Activated CD8-positive, alpha-beta memory T cell treated with anti-CD3 and anti-CD28 coated beads, Interleukin-2, amount 50 U/mL, for 48 hours (primary cell): ENCODE measurements at places on chromosomes 16 and 17.

GRCh38 chr17:72338847-72339790 lies 218.3 kb downstream of the SOX9 start:
- no peak for DNase-seq

- no peak for DNase-seq
These were observed 42.2 kb downstream of the CCDC57 start for GRCh38 chr17:82170412-82170961.

DNA sequence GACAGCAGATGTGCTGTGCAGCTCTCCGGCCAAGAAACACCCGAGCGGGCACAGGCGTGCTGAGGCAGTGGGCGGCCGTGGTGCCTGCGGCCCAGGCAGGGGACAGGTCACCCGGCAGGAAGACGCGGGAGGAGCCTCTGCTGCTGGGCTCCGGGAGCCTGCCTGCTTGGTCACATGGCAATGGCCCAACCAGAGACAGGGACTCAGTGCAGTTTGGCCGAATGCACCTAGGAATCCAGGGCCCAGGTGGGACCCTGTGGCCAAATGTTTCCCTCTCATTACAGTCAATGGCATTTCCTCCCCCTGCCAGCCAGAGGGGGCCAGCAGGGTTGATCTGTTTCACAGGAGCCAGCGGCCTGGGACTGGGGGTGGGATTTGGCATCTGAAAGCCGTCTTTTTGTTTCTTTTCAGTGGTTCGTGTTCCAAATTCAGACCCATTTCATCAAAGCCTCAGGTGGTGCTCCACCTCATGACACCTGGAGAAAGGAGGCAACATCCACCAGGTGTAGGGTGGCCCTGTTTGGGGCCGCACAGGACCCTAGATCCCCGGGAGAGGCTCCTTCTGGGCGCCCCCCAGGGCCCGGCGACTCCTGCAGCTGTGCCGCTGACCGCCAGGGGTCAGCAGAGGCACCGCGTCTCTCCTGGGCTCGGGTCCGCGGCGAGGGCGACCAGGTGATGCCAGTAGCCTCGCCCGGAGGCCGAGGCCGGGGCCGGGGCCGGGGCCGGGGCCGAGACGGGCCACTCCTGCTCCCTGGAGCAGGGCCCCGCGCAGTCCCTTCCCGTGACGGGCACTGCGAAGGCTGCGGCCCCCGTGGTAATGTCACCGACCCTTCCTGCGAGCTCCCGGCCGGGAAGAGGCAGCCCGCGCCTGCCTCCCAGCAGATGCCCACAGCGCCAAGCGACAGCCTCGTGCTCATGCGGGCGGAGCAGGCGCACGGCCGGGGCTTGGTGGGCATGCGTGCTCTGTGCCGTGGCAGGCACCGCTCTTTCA lies 118.5 kb downstream of the C16orf78 start:
- peak; percentile 79 for DNase-seq

- DNase-seq, result no peak
These were observed 101.0 kb upstream of the SHISA6 start for GRCh38 chr17:11140043-11140442.

GRCh38 chr16:35308674-35309073 lies 1849.3 kb downstream of the TP53TG3F start:
- no peak for DNase-seq

- DNase-seq, result no peak
These were observed 74.1 kb upstream of the TBX2 start for GRCh38 chr17:61325382-61326073.

DNA sequence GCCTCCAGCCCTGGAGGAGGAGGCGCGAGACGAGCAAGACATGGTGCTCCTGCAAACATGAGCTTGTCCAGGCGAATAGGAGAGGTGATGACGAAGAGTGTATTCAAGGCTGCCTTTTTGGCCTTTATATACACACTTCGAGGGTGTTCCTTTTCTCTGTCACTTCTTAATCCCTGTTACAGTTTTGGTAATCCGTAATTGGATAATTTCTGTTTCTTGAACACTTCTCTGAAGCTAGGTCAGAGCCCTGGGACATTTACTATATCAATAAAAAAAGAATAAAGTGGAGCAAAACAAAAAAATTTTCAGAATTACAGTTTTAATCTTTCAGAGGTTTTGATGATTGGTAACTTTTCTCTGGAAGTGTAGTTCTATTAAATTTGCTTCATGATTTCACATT lies at the start of gene KRT24:
TSS of gene KRT24 (minus strand) at position 101 of the 400 bp plus-strand sequence. CDS start at position 42, 59 bp downstream.
- DNase-seq, result no peak

GRCh38 chr16:5015351-5015750 lies 18.4 kb downstream of the NAGPA start:
- DNase-seq, result no peak

GRCh38 chr16:15993946-15994665 lies 44.7 kb downstream of the ABCC1 start:
- no peak for DNase-seq

DNA sequence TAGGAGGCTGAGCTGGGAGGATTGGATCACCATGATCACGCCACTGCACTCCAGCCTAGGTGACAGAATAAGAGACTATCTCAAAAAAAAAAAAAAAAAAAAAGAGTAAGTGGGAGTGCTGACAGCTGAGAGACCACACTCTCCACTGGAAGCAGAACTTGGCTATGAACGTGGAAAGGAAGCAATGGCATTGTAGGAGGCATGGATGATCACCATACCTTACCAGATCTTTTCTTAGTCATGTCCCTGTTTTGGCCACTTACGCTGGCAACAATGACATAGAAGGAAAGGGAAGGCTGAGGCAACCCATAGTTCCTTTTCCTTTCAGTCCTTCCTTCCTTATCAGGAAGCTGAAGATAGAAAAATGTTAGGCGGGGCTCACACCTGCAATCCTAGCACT lies 3.7 kb upstream of the ATP1B2 start:
- no peak for DNase-seq

GRCh38 chr17:56475116-56475515 lies 118.4 kb upstream of the NOG start:
- no peak for DNase-seq

DNA sequence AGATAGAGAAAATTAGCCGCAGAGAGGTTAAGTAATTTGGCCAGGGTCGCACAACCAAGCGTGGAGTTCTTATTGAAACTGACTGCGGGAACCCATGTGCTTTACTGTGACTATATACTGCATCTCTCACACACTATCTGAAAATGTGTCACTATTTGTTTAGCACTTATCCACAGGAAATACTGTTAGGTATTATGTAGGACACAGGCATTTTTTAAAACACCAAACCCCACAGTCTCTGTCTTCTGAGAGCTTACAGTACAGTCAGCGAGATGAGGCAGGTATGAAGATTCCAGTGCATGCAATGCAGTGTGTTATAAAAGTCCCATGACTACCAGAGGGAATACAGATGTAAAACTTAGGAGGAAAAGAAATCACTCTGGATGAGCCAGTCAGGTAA lies 11.3 kb downstream of the RBL2 start:
- no peak for DNase-seq

DNA sequence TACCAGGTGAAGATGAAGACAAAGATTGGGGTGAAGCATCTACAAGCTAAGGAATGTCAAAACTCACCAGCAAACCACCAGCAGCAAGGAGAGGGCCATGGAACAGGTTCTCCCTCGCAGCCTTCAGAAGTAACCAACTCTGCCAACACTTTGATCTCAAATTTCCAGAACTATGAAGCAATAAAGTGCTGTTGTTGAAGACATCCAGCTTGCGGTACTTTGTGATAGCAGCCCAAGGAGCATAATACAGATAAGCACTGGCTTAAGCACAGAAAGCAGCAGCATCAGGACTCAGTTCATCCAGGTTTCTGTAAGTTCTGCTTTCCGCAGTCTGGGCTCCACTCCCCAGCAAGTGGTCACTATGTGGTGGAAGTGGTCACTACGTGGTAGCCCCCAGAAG lies 16.0 kb upstream of the CDRT4 start:
- DNase-seq, result no peak

GRCh38 chr17:77458202-77459017 lies 317.6 kb downstream of the SEC14L1 start:
- DNase-seq, result peak; percentile 75

DNA sequence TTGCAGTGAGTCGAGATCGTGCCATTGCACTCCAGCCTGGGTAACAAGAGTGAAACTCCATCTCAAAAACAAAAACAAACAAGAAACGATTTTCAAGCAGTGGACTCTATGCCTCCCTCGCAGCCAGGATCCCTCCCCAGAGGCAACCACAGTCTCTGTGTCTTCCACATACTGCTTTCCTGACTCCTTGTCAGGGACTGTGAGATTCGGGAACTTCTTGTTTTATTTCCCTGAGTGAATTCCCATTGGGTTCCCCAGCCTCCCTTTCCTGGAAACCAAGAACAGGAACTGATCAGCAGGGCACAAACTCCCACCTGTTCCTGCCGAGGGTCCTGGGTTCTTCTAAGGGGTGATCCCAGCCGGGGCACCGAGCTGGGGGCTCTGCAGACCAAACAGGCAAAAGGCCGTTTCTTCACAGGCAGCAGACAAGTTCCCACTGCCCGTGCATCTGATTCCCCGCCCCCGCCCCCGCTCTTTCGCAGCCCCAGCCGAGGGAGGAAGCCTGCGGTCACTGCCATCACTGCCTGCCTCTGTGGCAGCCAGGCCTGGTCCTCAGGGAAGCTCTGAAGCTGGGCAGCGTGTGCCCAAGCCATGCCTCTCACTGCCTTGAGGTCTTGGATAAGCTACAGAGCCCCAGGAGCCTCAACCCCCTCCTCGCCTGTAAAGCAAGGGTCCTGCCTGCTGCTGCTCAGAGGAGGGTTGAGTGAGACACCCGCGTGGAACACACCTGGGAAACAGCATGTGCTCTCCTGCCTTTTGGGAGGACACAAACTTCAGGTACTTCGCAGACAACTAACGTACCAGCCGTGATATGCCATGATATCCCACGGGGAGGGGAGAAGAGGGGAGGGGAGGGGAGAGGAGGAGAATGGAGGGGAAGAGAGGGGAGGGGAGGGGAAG lies 5.5 kb upstream of the PIEZO1 start:
- peak; percentile 82 for DNase-seq

GRCh38 chr17:76076765-76077583 lies 2.0 kb upstream of the ZACN start:
- DNase-seq, result peak; percentile 64

DNA sequence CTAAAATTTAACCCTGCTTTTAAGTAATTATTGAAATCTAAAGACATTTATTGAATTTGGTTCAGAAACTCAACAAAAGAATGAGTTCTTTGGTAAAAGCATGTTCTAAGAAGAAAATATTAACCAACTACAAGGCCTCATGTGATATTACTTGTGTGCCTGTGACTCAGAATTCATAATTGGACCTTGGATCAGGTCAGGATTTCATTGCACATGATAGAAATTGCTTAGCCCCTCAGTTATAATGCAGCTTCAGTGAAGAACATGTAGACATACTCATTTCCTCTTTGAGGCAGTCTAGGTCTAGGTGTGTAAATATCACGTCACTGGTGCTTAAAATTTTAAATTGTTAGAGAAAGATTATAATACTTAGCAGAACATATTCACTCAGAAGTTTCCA lies 410.0 kb upstream of the SOX9 start:
- DNase-seq, result no peak

GRCh38 chr16:22898874-22899348 lies 84.9 kb downstream of the HS3ST2 start:
- DNase-seq, result peak; percentile 85

DNA sequence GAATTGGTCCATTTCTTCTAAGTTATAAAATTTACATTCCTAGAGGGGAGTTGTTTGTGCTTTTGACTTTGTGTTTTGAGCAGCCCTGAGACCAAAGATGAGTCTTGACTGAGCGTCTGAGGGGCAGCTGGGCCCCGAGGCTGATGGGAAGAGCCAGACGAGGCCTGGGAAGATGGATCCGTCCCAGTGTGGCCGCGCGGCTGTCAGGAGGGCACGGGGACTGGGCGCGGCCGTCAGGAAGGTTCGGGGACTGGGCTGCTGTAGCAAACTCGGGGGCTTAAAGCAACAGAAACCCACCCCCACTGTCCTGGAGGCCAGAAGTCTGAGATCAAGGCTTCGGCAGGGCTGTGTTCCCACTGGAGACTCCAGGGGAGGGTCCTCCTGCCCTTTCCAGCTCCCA lies 38.2 kb upstream of the GNG13 start:
- DNase-seq, result no peak

DNA sequence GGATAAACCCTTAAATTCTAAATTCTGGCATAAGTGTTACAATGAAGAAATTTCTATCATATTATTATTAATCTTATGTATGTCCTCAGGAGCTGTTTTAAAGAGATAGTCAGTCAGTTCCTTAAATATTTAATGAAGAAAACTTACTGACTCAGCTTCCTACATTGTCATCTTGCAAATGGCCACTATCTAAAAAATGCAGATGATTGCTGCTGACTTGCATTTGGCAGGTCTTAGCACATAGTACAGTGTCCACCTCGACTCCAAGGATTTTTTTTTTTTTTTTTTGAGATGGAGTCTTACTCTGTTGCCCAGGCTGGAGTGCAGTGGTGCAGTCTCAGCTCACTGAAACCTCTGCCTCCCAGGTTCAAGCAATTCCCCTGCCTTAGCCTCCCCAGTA lies 55.1 kb upstream of the CORO6 start:
- DNase-seq, result no peak

DNA sequence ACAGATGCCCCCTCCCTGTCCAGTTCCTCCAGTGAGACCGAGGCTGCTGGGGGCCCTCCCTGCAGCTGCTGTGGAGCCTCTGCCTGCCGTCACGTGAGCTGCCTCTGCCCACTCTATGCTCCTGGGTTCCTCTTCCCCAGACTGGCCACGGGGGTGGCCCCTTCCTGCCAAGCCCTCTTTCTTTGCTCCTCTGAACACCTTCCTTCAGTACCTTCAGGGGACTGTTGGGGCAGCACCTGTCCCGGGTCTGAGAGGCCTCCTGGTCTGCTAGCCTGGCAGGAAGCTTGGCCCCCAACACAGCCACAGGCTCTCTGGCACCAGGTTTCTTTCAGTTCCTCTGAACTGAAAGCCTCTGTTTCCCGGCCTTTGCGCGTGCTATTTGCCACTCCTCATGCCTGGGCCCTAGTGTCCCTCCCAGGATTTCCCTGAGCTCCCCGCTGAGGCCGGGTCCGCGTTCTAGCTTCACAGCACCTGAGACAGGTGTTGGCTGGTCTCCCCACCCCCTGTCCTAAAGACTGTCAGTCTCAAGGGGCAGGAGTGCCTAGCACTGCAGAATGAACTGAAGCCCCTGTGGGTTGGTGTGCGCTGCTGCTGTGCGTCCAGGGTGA lies 6.6 kb upstream of the ATP6V0C start:
- DNase-seq, result no peak

DNA sequence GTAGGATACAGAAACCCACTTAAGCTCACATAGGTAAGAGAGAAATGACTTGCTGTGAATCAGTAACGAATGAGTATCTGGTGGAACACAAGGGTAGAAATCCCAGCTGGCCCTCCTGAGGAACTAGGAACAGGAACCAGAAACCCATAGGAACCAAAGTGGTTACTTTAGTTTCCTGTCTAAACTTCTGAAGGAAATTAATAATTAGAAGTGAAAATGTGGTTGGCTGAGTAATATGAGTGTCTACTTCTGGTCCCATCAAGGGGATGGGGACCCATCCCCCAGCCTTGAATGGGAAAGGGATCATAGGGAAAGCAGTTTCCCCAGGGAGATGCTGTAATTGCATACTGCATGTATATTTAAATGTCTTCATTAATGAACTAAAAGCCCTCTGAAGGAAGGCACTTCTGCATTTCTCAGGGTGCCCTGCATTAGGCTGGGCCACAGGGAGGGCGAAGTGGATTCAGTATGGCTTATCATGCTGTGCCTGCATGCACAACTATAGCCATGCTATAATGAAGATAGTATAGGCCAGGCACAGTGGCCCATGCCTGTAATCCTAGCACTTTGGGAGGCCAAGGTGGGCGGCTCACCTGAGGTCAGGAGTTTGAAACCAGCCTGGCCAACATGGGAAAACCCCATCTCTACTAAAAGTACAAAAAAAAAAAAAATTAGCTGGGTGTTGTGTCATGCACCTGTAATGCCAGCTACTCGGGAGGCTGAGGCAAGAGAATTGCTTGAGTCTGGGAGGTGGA lies 45.6 kb downstream of the CYB5B start:
- peak; percentile 65 for DNase-seq
